Retinal pigment epithelial cell (primary cell): ENCODE measurements at places on chromosomes 7 and 10.

DNA sequence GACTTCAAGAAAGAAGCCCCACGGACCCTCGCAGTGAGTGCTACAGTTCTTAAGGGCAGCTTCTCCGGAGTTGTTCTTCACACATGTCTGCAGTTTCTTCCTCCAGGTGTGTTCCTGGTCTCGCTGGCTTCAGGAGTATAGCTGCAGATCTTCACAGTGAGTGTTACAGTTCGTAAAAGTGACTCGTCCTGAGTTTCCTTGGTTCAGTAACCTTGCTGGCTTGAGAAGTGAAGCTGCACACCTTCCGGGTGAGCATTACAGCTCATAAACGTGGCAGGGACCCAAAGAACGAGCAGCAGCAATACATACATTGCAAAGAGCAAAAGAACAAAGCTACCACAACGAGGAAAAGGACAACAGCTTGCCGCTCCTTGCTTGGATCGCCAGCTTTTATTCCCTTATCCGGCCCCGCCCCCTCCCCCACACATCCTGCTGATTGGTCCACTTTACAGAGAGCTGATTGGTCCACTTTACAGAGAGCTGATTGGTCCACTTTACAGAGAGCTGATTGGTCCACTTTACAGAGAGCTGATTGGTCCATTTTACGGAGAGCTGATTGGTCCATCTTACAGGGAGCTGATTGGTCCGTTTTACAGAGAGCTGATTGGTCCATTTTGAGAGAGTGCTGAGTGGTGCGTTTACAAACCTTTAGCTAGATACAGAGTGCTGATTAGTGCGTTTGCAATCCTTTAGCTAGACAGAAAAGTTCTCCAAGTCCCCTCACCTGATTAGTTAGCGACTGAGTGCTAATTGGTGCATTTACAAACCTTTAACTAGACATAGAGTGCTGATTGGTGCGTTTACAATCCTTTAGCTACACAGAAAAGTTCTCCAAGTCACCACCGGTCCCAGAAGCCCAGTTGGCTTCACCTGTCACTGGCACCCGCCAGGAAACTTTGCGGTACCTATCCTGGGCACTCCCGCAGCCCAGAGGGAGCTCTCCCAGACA lies 165.3 kb downstream of the AGMO start:
- no peak for DNase-seq

- no peak for DNase-seq
Measured at GRCh38 chr10:115665549-115665948, 572.4 kb downstream of the ATRNL1 start.

GRCh38 chr10:129850316-129850715 lies 113.8 kb downstream of the EBF3 start:
- DNase-seq = no peak

DNA sequence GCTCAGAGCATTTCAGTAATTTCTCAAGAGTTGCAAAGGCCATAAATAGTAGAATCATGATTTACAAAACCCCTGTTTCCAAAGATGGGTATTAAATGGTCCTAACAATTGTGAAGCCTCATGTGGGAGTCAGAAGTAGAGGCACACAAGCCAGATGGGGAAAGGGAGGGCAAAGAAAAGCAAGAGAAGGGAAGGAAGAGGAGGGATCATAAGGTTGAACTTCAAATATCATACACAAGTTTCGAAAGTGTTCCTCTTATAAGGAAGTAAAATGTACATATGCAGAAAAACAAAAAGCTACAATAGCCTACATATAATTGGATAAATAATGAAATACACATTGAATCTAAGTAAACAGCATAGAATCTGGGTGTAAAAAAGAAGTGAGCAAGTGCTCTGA lies 6.0 kb downstream of the LIPN start:
- no peak for DNase-seq

GRCh38 chr10:4838743-4839142 lies 12.7 kb downstream of the AKR1E2 start:
- no peak for DNase-seq

DNA sequence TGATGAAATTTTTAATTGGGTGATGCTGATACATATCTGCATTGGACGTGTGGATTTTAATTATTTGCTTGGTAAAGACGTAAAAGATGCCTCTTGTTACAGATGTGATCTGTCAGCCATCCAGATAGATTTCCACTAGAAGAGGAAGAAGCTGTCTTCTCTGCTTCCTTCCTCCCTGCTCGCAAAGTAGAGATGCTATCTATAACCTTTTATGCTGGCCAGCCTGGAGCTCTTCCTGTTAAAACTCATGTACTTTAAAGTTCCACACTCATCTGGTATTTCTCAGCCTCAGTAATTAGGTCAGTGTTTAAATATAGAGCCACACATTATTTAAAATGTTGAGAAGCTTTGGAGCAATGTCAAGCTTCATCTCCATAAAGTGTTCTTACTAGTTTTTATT lies 51.2 kb upstream of the TMEM229A start:
- no peak for DNase-seq

GRCh38 chr7:119903085-119903484 lies 369.9 kb upstream of the KCND2 start:
- no peak for DNase-seq

DNA sequence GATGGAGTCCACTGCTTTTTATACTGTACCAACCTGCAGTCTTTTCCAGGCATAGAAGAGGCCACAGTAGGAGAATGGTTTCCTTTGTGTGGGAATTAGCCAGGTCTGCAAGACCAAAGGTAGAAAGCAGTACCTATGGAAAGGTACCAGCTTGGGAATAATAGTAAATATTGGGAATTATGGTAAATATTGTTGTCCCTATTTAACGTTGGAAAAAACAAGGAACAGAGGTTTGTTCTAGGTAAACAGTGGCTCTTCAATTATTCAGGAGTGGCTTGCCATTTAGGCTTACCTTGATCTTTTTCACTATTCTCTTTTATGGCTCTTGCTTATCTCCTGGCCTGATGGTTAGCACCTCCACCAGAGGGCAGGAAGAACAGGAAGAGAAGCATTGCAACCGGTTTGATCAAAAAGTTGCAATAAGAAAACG lies 43.9 kb upstream of the GSAP start:
- no peak for DNase-seq

GRCh38 chr7:45890902-45891461 lies 2.7 kb downstream of the IGFBP1 start:
- DNase-seq = no peak

- DNase-seq = no peak
Measured at GRCh38 chr7:6482307-6482706, 34.6 kb upstream of the DAGLB start.

DNA sequence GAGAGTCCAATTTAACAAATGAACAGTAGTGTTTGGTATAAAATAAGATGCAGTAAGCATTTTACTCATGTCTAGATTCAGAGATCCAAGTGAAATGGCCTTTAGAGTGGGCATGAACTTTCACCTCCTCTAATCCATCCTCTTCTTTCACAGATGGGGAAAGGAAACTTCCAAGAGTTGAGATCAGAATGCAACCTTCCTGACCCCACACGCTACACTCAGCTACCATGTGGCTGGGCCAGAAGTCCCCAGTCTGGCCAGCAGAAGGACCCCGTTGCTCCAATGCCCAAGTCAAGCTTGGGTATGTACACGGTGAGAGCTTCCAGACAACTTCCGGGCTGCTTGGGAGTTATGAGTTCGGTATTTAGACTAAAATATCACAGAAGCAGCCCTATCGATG lies 228.0 kb downstream of the ELMO1 start:
- no peak for DNase-seq

- DNase-seq = no peak
Measured at GRCh38 chr10:68787813-68788212, 39.5 kb upstream of the STOX1 start.

- DNase-seq = no peak
Measured at GRCh38 chr7:2807845-2808772, 36.0 kb downstream of the GNA12 start.

DNA sequence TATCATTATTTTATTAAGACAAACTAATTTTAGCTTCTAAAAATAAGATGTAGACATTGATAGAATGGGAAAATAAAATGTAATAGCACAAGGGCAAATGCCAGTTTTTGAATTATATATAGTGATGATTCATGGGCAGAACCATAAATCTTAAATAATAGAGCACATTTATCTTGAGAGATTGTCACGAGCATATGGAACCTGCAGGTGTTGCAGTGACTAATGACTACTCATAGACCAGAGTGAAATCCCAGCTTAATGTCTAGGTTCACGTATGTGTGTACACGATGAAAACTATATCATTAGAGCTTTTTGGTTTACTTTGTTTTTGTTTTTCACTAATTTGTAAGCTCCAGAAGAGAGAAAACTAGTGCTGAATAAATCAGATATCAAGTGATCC lies 150.2 kb upstream of the CACNA2D1 start:
- DNase-seq = no peak

GRCh38 chr10:44850356-44850934 lies 60.7 kb upstream of the TMEM72 start:
- DNase-seq = no peak

DNA sequence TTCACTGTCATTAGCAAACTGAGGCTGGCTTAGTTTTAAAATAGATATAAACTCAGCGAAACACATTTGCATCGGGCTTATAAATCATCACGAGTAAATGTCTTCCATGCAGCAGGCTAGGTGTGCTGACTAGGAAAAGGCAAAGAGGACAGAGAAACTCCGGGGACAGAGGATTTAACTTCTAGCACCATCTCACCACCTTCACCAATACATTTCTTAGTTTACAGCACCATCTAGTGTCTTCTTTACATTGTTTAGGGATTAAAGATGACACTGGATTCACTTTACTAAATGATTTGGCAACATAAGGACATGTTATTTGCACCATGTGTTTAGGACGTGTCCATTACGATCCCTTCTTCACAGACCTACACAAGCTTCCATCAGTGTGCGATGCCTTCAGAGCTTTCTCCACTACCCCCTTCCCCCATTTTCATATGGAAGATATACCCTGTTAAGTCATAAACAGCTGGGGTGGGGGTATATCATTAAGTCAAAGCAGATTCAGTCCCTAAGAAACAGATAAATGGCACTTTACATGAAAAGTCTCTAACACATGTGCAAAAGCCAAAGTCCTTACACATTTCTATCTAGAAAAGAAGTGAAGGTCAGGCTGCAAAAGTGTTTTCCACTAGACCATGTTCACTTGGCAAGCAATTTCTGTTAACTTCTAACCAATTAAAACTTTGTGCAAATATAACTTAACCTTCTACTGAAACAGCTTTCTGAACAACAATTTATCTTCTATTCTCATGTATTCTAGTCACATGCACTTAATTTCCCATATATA lies 103.3 kb downstream of the GRB10 start:
- no peak for DNase-seq

- DNase-seq = no peak
Measured at GRCh38 chr10:53719658-53720057, 947.1 kb upstream of the MBL2 start.

DNA sequence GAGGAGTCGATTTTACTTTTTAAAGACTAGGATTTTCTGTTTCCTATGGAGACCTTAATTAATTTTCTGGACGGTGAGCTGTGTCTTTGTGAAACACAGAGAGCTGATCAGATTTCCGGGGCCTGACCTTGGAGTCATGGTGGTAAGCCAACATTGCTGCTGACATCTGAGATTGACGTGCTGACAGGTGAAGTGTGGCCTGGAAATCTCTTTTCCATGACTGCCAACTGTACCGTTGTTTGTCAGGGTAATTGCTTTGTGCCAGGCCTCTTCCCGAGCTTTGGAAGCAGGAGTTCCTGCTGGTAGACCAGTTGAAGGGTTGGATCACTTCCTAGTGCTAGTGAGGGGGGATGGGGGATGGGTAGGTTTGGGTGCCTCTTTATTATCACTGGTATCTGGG lies 71.2 kb downstream of the ADRA2A start:
- no peak for DNase-seq

DNA sequence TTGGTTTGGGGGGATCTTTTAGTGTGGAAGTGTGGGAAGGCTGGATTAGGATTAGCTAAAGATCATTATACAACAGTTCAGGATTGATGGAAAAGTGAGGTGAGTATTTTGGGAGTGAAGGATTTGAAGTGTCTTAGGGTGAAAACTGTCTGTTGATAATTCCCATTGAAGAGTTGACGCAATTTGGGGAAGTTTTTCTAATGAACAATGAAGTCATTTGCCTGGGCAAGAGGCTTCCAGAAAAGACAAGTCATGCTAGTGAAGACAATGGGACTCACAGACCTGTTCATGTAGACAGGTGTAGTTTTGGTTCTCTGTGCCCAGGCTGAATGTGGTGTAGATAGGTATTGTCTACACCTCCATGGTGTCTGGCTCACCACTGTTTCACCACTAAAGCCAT lies 194.3 kb upstream of the GPR26 start:
- no peak for DNase-seq

DNA sequence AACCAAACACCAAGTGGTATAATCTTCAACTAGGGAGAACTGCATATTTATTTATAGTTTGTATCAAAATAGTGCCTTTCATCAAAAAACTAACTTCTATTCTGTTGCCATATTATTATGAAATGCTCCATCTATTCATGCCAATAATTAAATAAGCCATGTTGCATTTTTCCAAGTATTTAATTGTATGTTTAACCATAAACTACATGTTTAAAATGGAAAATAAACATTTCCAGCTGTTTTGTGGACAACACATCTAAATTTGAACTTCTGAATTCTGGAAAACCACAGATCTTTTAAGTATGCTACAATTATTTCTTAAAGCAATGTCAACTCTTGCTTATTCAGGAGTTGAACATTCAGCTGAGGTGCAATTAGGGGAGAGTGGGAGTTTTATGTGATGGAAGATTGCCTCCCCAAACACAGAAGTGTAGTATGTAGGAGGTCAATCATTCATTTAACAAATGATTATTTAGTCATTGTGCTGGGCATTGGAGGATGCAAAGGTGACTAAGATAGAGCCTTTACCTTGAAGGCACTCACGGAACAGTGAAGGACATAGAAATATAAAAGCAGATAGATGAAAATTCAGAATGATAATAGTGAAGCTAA lies 80.7 kb upstream of the PPP1R3C start:
- DNase-seq = no peak

DNA sequence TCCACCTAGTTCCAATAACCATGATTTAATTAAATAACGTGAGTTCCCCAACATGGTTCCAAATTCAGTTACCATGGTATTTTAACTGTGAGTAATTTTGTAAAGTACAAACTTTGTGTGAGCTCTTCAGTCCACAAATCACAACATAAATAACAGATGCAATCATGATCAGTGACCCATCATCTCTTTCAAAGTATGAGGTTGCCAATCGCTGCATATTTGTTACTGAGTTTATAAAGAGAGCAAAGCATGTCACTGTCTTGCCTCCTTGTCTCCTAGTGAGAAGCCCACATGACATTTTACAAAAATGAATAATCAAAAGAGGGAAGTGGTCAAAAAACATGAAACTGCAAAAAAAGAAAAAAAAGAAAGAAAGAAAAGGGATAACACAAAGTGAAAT lies 69.1 kb upstream of the PDSS1 start:
- no peak for DNase-seq

DNA sequence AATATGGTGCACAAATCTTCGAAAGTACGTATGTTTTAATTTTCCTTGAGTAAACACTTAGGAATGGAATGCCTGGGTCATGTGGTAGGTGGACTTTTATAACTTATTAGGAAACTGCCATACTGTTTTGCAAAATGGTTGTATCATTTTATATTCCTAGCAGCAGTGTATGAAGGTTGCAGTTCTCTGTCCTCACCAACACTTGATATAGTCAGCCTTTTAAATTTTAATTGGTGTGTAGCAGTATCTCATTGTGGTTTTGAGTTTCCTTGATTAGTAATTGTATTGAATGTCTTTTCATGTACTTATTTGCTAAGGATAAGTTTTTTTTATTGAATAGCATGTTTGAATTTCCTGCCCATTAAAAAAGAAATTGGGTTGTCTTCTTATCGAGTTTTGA lies 926 bp upstream of the PCBD1 start:
- no peak for DNase-seq
